A549 treated with Mapracorat at 1 μM for 4 hours (cell line): ENCODE measurements at places on chromosomes 7 and 10. TPM values are rescaled to one million over a fixed set of nuclear protein-coding genes. Genes with fewer than 3 reads are reported as not detected.

SPDYE11 gene
- not detected in 5 replicates for total RNA-seq

CREB3L2 gene
- total RNA-seq: 24.7 to 30.1 TPM (median 28.4 TPM) in 5 replicates

DOCK1 gene
- total RNA-seq: 20.1 to 25.5 TPM (median 24.2 TPM) in 5 replicates

NUTM2A gene
- total RNA-seq: 0.08 TPM in 1 of 5 replicates, not detected in the others

PNLIPRP3 gene
- total RNA-seq: 0.08 TPM in 1 of 5 replicates, not detected in the others

SPDYE2 gene
- total RNA-seq: not detected in 5 replicates

LRIT1 gene
- not detected in 5 replicates for total RNA-seq

FAM237B gene
- total RNA-seq: 0.04 to 0.06 TPM in 2 of 5 replicates, not detected in the others

PAPSS2 gene
- total RNA-seq: 17.3 to 22.2 TPM (median 21.2 TPM) in 5 replicates

SPDYE3 gene
- total RNA-seq: not detected in 5 replicates

ANKRD16 gene
- total RNA-seq: 9.2 to 11.8 TPM (median 11.1 TPM) in 5 replicates

CCL24 gene
- not detected in 5 replicates for total RNA-seq

PRSS1 gene
- total RNA-seq: not detected in 5 replicates

ANKRD61 gene
- 0.28 to 1.2 TPM (median 0.51 TPM) in 5 replicates for total RNA-seq

STARD3NL gene
- 50.7 to 65.7 TPM (median 56.9 TPM) in 5 replicates for total RNA-seq

EGR2 gene
- 0.33 to 0.76 TPM (median 0.48 TPM) in 5 replicates for total RNA-seq

NRP1 gene
- 57.5 to 79.9 TPM (median 67.9 TPM) in 5 replicates for total RNA-seq

ELAPOR2 gene
- not detected in 5 replicates for total RNA-seq

ASAH2 gene
- total RNA-seq: 1.2 to 4.0 TPM (median 2.9 TPM) in 5 replicates

NOM1 gene
- total RNA-seq: 17.3 to 24.1 TPM (median 20.5 TPM) in 5 replicates

PTPN20 gene
- 3.0 to 4.0 TPM (median 3.9 TPM) in 5 replicates for total RNA-seq

SCART1 gene
- 0.07 to 0.24 TPM (median 0.16 TPM) in 5 replicates for total RNA-seq

RARRES2 gene
- not detected in 5 replicates for total RNA-seq

SRRT gene
- total RNA-seq: 117 to 143 TPM (median 142 TPM) in 5 replicates

ETV1 gene
- 1.9 to 3.0 TPM (median 2.7 TPM) in 5 replicates for total RNA-seq

TMEM270 gene
- total RNA-seq: 0.16 to 0.40 TPM (median 0.22 TPM) in 3 of 5 replicates, not detected in the others

PLOD3 gene
- total RNA-seq: 66.9 to 85.1 TPM (median 83.1 TPM) in 5 replicates

MYL7 gene
- total RNA-seq: not detected in 5 replicates

FZD8 gene
- total RNA-seq: 3.4 to 5.4 TPM (median 5.3 TPM) in 5 replicates
